Activated T-cell treated with anti-CD3 and anti-CD28 coated beads for 48 hours (primary cell): ENCODE measurements at places on chromosomes 13 and 19.

DNA sequence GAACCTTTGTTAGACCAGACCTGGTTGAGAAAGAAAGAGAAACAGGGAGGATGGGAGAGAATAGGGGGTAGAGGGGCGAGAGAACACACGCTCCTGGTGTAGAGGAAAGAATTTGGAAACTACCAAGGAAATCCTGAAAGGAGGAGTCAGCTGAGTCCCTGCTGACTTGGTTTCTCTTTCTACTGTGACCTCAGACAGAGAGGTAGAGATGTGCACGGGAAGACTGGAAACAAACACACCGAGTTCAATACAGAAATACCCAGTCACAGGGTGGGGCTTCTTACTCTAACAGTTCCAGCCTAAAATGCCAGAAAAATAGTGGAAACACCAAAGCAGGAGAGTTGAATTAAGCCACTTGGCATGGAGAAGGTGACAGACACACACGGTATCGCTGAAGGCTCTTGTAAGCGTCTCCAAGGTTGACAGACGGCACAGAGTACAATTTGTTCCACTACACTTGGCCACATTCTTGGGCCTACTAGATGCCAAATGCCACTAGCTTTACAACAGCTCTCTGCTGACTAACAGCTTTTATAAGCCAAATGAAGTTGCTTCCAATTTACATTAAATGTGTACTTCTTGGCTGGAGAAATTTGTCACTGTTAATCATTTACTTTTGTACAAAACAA is 28.1 kb downstream of the LATS2 start:
- DNase-seq = no peak

DNA sequence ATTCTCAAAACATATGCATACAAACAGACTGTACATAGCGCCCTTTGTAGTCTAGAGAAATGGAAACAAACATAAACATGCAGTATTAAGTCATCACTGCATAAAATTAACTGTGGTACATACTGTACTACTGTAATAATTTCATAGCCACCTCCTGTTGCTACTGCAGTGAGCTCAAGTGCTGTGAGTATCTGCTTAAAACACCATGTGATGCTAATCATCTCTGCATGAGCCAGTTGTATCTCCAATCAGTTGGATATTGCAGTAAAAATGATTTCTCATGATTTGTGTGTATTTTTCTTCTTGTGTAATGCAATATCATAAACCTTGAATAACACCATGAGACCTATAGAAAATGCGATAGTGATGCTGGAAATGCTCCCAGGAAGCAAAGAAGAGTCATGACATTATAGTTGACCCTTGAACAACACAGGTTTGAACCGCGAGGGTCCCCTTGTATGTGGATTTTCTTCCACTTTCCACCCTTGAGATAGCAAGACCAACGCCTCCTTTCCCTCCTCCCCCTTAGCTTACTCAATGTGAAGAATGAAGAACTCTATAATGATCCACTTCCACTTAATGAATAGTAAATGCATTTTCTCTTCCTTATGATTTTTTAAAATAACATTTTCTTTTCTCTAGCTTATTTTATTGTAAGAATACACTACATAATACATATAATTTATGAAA is 4.1 kb downstream of the TNFSF13B start:
- DNase-seq = no peak

GRCh38 chr13:37175996-37176395 is 70.5 kb upstream of the CSNK1A1L start:
- no peak for DNase-seq

DNA sequence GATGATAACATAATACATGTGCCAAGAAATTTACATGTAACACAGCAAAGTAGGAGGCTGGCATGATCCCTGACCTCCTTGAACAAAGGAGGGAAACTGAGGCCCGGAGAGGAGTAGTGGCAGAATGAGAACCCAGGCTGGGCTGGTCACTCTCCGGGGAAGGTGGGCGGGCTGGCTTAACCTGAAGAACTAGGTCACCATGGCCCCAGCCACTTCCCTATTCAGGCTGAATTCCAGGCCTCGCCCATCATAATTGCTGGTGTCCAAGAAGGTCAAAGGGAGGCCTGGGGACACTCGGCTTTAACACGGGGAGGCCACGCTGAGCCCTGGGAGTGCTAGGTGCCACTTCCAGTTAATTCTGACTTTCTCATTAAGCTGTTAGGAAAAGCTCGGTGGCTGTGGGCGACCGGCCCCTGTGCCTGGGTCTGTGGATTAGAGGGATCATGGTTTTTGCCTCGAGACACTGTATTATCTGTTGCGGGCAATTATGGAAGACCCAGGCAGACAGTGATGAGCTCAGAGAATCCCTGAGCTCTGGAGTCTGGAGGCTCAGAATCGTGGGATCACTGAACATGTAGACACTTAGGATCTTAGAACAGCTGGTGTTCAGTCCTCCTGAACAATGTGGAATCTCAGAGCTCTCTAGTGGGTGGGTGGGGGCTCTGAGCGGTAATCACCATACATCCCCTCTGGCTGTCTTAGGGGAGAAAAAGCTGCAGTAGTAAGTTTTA is 5.0 kb upstream of the TINCR start:
- DNase-seq = no peak

DNA sequence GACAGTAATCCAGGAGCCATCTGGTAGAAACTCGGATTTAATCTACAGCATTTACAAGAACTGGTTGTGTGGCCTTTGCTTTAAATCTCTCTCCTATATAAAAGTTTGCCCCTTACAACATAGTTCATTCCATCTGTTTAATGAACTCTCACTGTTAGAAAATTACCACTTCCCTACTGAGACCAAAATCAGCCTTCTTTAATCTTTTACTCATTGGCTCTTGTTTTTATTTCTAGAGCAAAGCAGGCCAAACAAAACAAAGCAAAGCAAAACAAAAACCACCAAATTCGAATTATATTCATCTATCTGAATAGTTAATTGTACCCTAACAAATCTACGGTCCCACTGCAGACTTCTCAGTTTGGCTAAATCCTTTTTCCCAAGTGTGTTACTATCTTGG is 127.0 kb downstream of the UGGT2 start:
- DNase-seq = no peak

DNA sequence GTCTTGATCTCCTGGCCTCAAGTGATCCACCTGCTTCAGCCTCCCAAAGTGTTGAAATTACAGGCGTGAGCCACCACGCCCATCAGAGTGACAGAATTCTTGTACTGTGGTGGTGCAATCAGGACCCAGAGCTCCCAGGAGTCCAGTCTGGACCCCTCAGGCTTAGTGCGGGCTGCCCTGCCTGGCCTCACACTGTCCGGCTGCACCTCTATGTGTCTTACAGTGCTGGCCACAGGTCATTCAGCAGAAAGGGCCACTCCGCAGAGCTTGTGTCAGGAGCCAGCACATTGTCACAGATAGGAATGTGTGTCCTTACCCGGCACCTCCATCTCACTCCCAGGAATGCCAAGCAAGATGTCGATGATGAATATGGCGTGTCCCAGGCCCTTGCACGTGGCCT is 49.2 kb downstream of the SMARCA4 start:
- no peak for DNase-seq

- no peak for DNase-seq
These were observed 381.7 kb upstream of the ZNF507 start for GRCh38 chr19:31963746-31964145.

DNA sequence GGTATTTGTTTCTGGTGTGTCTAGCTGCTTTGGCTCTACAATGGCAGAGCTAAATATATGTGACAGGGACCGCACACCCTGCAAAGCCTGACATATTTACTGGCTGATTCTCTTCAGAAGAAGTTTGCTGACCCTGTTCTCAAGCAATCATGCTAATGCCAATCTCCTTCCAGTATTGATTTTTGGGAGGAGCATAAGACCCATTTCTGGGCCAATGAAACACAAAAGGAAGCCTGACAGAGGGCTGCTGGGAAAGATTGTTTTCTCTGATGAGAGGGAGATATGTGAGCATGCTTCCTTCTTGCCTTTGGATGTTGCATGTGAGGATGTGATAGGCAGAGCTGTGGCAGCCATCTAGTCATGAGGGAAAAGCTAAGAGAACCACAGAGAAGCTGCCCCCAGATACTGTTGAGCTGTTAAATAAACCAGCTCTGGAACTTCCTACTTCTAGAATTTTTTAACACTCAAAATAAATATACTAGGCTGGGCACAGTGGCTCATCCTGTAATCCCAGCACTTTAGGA is 31.4 kb upstream of the TPTE2 start:
- no peak for DNase-seq

GRCh38 chr13:21511849-21512248 is 52.7 kb upstream of the ZDHHC20 start:
- no peak for DNase-seq

GRCh38 chr13:46039411-46040182 is 12.9 kb downstream of the ZC3H13 start:
- no peak for DNase-seq

DNA sequence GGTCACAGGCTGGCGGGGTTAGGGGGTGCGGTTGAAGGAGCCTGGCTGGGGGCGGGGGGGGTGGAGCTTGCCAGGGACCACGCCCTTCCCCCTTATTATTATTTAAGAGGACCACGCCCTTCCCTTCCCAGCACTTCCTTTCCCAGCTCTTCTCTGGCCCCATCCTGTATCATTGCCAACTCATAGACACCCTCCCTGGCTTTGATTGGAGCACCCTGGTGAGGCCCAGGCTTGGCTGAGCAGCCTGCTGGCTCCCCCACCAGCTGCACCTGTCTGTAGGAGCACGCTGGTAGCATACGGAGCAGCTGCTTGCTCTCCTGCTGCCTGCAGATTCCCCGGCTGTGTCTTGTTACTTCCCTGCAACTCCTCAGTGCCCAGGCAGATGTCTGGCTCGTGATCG is 62.5 kb upstream of the PDX1 start:
- DNase-seq = no peak

GRCh38 chr19:33292595-33293254 is 9.6 kb downstream of the CEBPA start:
- DNase-seq = no peak

- DNase-seq = no peak
These were observed 59.6 kb downstream of the DCT start for GRCh38 chr13:94419925-94420305.

DNA sequence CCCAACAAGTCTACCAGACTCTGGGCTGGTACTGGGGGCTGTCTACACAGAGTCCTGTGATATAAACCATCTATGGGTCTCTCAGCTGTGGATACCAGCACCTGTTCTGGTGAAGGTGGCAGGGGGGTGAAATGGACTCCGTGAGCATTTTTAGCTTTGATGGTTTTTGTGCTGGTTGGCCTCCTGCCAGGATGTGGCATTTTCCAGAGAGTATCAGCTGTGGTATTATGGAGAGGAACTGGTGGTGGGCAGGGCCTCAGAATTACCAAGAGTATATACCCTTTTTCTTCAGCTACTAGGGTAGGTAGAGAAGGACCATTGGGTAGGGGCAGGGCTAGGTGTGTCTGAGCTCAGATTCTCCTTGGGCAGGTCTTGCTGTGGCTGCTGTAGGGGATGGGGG is 1920.9 kb upstream of the PCDH20 start:
- no peak for DNase-seq

- no peak for DNase-seq
These were observed 5.6 kb downstream of the ZAR1L start for GRCh38 chr13:32309312-32310133.

- DNase-seq = no peak
These were observed 1633.0 kb upstream of the PCDH20 start for GRCh38 chr13:63048653-63049052.

GRCh38 chr19:44590245-44591059 is 22.9 kb upstream of the IGSF23 start:
- DNase-seq = no peak

- no peak for DNase-seq
These were observed 527 bp downstream of the PODNL1 start for GRCh38 chr19:13937479-13938300.

DNA sequence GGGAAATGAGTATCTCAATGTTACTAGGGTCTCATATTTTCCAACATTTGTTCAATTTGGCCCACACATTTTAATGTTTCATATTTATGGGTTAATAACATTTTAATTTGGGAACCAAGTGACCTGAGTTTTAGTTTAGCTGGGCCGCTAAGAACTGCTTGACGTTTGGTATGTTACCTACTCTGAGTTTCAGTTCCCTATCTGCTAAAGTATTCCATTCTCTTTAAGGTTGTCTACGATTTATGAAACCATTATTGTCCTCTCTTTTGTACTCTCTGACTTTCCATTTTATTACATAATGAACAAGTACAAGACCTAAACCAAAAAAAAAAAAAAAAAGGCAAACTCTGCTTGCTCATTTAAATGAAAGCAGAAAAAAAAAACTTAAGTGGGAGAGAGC is 89.9 kb downstream of the FGF14 start:
- DNase-seq = no peak

GRCh38 chr13:112133499-112134390 is 66.8 kb downstream of the SOX1 start:
- no peak for DNase-seq

- DNase-seq = no peak
These were observed 1.5 kb downstream of the PPFIA3 start for GRCh38 chr19:49120868-49121267.

GRCh38 chr19:35365303-35365702 is 5.6 kb upstream of the GPR42 start:
- no peak for DNase-seq

DNA sequence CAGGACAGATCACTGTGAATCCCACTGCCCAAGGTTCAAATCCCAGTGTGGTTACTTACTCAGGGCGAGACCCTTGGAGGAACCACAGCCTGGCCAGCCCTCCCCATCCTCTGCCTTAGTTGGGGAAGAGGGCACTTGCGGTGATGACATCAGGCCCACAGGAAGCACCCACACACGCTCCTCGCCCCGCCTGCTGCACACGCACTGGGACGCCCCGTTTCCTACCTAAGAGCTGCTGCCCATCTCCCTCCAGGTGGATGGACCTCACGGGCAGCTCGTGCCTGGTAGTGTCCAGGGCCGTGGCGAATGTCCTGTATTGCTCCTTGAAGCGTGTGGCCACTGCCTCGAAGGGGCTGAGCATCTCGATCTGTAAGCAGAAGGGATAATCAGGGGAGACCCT is 19.6 kb downstream of the HAUS8 start:
- no peak for DNase-seq

DNA sequence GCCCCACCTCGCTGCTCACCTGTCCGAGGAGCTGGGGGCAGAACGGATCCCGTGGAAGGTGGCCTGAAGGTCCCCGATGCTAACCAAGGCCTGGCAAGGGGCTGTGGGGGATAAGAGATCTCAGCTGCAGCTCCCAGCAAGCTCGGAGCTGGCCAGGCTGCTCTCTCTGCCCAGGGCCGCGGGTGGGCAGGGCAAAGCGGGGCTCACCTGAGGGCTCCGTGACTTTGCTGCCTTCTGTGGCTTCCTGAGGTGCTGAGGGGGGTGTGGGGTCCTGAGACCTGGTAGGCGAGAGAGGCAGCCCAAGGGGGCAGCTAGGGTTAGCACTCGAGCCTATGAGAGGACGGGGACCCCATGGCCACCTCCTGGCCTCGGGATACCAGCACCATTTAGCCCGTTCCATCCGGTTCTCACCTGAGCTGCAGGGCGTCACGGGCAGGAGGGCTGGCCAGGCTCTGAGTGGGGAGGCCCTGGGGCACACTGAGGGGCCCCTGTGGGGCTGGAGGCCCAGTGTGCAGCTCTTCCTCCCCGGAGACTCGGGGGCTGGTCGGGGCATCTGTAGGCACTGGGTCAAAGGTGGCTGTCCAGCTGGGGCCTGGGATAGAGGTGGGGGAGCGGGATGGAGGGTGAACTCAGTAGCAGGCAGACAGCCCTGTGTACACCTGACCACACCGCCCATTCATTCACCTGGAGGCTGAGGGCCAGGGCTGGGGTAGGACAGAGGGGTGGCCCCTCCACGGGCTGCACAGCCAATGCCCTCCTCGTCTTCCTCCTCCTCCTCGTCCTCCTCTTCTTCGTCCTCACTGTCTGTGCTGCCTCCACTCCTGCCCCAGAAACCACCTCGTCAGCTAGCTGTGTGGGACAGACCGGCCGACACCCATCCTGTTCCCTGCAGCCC is 3.1 kb upstream of the TMEM86B start:
- no peak for DNase-seq

- no peak for DNase-seq
These were observed 26.0 kb downstream of the VSTM2B start for GRCh38 chr19:29551774-29552173.
